ENCODE measurements at places on chromosomes 11 and 22. TPM values are rescaled to one million over a fixed set of nuclear protein-coding genes. Genes with fewer than 3 reads are reported as not detected.
A peak's percentile ranks its signal among the peaks of the same experiment; 100 is the strongest.

MYOD1 gene
- total RNA-seq: not detected

DNA sequence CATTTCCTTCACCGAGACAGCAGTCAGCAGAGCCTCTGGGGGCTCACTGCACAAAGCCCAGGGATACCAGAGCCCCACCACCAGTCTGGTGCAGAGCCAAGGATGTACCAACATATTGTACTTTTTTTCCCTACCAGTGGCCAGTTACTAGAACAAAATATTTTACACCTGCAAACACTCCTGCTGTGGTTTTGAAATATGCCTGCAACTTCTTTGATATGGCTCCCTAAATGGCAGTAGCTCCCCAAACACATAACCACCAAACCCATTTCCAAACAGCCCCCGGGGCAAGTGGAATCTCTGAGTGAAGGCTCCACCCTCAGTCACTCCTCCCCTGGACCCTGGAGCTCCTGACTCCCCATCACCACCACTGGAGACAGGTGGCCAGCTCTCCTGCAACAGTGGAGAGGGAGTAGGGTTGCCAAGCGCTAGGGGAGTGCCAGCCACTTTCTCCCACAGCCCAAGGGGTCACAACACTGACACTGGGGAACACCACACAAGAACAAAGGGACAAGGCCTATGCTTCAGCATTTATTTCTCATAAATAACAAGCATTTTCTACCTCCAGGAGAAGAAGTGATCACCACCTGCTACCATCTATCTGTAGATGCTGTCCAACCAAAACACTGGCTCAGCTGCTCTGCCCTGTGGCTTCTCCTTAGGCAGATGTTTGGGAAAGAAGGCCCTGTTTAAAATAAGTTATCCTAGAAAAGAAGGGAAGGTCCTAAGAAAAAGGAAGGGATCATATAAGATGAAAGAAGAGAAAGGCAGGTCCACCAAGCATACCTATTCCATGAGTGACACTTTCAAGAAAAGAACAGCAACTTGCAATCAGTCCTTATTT is 15.1 kb downstream of the DGCR2 start:
- no peak overlapping the region for H3K27ac ChIP-seq
- H3K27me3 ChIP-seq: no peaks in the 10 kb centered on the region
- DNase-seq: no peak
- H3K36me3 ChIP-seq: no peaks in the 10 kb centered on the region
- peaks cover 61% of the 10 kb centered on the region for H3K4me1 ChIP-seq

DNA sequence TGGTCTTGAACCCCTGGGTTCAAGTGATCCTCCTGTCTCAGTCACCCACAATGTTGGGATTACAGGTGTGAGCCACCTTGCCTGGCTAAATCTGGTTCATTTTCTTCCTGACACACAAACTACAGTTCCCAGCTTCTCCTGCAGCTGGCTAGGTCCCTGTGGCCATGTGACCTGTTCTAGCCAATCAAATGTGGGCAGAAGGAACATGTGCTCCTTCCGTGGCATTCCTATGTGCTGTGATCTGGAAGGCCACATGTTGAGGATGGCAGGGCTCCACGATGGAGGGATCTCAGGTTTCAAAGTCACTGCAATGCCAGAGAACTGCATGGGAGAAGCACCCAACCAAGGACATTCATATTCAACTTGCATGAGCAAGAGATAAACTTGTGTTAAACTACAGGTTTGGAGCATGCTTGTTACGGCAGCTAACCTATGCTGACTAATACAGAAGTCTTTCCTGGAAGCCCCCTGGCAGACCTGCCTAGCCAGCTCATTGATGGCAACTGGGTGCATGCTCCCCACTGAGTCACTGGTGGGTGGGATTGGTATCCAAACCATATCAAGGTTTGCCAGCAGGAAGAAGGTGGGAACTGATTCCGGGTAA is 86.0 kb downstream of the RPS6KA4 start:
- no peaks in the 10 kb centered on the region for H3K27me3 ChIP-seq
- no peak for DNase-seq
- H3K4me3 ChIP-seq: no peak overlapping the region
- H3K4me1 ChIP-seq: peaks cover 15% of the 10 kb centered on the region
- no peaks in the 10 kb centered on the region for H3K36me3 ChIP-seq
- no peak overlapping the region for H3K27ac ChIP-seq

DNA sequence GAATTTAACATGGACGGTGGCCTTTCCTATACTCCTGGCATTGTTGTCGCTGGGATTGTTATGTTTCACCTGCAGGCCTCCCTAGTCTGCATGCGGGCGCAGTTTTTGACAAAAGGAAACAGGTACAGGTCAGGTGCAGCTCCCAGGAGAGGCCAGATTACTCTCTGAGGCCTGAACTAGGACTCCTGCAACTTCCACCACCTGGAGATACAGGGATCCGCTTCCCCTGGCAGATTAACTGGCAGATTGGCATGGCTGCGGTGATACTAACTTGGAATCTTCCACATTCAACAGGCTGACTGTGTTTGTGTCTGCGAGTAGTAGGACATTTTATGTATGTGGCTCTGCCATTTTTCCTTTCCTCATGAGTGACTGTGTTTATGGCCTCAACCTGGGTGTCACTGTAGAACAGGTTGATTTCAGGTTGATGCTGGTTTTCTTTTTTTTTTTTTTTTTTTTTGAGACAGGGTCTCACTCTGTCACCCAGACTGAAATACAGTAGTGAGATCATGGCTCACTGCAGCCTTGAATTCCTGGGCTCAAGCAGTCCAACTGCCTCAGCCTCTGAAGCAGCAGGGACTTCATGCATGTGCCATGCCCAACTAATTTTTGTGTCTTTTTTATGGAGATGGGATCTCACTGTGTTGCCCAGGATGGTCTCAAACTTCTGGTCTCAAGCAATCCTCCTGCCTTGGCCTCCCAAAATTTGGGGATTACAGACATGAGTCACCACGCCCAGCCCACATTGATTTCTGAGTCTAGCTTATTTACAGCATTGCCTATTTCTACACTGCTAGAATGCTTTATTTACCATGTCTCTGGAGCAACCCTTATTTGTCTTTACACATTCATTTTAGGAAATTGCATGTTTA is 1.7 kb upstream of the USP28 start:
- peaks cover 8% of the 10 kb centered on the region for H3K4me1 ChIP-seq
- no peak overlapping the region for H3K27ac ChIP-seq
- H3K36me3 ChIP-seq: no peaks in the 10 kb centered on the region
- no peaks in the 10 kb centered on the region for H3K27me3 ChIP-seq

DNA sequence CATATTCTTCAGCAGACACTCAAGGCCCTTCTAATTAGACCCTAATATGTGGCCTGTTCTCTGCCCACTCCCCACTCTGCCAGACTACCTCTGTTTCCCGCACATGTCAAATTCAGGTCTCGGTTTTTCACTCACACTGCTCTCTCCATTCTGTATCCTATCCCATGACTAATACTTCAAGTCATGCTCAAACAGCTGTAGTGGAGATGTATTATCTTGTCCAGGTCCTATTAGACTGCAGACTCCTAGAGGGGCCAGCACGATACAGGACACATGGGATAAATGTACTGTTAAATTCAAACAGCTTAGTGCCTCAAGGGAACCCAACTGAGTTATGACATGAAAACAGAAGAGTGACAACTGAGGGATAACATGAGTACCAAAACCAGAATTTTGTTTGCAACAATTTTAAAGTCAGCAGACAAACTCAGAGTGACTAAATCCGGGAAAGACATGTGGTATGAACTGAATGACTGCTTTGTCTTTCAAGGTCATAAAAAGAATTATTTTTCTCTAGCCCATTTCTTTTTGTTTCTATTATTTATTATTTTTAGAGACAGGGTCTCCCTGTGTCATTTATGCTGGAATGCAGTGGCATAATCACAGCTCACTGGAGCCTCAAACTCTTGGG is 20.5 kb downstream of the ATP6V1E1 start:
- no peaks in the 10 kb centered on the region for H3K27me3 ChIP-seq
- H3K36me3 ChIP-seq: peaks cover 25% of the 10 kb centered on the region
- no peak overlapping the region for H3K27ac ChIP-seq
- no peak overlapping the region for H3K4me3 ChIP-seq
- no peaks in the 10 kb centered on the region for H3K4me1 ChIP-seq
- no peak for DNase-seq

DNA sequence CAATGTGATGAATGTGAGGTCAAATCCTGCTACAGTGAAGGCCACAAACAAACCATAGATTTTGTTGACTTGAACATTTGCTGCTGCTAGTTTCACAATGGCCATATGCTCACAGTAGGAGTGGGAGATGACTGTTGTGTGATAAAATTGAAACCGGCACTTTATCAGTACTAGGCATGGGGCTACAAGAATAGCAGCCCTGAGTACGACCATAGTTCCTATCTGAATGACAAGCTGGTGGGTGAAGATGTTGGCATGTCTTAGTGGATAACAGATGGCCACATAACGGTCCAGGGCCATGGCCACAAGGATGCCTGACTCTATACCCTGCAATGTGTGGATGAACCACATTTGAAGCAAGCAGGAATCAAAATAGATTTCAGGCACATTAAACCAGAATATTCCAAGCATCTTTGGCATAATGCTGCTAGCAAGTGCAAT is 2.8 kb downstream of the OR52A1 start:
- no peak overlapping the region for H3K4me3 ChIP-seq
- H3K36me3 ChIP-seq: no peaks in the 10 kb centered on the region
- H3K4me1 ChIP-seq: no peaks in the 10 kb centered on the region
- H3K27ac ChIP-seq: no peak overlapping the region
- DNase-seq: no peak

DNA sequence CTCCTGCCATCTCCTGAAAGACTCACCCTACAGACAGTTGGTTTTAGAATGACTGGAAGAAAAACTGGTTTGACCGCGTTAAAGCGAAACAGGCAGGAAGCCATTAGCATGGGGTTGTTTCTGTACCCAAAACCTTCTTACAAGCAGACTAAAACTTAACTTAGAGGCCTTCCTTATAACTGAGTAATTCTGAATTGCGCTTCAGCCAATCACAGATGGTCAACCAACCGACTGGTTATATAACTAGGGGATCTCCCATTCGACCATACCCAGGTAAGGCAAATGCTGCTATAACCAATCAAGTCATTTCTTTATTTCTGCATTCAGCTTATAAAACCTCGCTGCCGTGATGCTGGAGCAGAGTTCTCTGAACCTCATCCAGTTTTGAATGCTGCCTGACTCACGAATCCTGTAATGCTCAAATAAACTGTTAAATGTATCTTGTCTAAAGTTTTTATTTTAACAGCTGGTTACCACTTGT is 87.8 kb upstream of the DRD2 start:
- H3K27ac ChIP-seq: no peak overlapping the region
- DNase-seq: no peak
- H3K27me3 ChIP-seq: no peaks in the 10 kb centered on the region

DNA sequence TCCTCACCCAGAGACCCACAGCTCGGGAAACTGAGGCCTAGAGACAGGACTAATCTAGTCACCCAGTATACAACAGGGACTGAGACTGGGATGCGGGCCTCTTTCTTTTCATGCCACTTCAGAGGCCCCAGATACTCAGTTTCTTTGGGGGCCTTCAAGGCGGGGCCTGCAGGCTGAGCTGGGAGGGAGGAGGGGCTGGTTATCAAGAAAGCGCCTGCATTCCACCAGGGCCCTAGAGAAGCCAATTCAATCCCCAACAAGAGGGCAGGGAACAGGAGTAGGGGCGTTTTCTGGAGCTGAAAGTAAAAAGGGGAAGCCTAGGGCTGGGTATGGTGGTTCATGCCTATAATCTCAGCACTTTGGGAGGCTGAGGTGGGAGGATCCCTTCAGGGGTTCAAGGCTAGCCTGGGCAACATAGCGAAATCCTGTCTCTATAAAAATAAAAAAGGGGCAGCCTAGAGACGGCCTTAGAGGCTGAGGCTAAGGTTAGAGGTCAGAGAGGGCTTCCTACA is 1.6 kb downstream of the ATG2A start:
- H3K4me1 ChIP-seq: peaks cover 19% of the 10 kb centered on the region
- H3K4me3 ChIP-seq: no peak overlapping the region
- peak overlapping the region; percentile 5 for H3K27ac ChIP-seq
- peaks cover 38% of the 10 kb centered on the region for H3K36me3 ChIP-seq
- no peak for DNase-seq
- no peaks in the 10 kb centered on the region for H3K27me3 ChIP-seq

GRCh38 chr22:24512043-24512442 is 16.9 kb downstream of the UPB1 start:
- H3K4me1 ChIP-seq: peaks cover 23% of the 10 kb centered on the region
- H3K27ac ChIP-seq: no peak overlapping the region
- no peaks in the 10 kb centered on the region for H3K27me3 ChIP-seq

CRYBB3 gene
- total RNA-seq: not detected

DNA sequence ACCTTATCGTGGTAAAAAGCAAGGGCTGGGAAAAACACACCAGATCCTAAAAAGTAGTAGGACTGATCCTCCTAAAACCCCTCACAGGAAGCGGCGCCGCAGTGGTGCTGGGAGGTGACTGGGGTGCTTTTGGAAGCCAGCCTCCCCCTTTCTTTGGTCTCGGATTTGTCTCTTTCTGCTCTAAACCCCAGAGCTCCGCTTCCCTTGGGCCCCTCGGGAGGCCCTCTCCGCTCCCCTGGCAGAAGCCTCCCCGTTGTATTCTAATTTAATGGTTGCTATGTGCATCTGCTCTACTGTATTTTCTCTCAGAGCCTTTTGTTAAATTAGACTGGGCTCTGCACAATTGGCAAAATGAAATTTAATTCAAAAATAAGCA is 587.7 kb downstream of the OPCML start:
- no peak for DNase-seq
- H3K4me1 ChIP-seq: no peaks in the 10 kb centered on the region
- no peak overlapping the region for H3K27ac ChIP-seq
- no peaks in the 10 kb centered on the region for H3K36me3 ChIP-seq
- H3K4me3 ChIP-seq: no peak overlapping the region

GRCh38 chr11:19176629-19177186 is 25.1 kb downstream of the CSRP3 start:
- no peaks in the 10 kb centered on the region for H3K4me1 ChIP-seq
- peaks cover 6% of the 10 kb centered on the region for H3K36me3 ChIP-seq
- DNase-seq: no peak
- H3K4me3 ChIP-seq: no peak overlapping the region
- H3K27me3 ChIP-seq: no peaks in the 10 kb centered on the region

DNA sequence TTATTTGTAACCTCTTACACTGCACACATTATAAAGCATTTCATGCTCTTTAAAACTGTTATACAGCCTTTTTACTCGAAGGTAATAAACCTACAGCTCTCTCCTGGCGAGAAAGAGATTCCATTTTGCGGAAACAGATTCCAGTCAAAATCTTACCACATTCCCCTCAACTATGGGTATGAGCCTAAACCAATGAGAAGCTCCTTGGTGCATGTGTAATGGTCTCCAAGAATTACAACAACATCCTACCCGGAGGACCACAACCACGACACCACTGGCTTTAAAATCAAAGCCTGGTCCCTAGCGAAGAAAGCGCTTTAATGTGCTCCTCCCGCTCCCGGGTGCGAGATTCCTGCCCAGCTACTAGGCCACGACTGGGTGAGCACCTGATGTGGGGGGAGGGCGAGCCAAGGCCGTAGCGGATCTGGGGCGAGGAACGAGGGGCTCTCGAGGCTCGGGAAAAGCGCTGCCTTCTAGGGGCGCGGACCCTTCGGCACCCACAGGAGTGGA is 821 bp downstream of the CELF1 start:
- peak overlapping the region; percentile 94 for H3K27ac ChIP-seq
- no peaks in the 10 kb centered on the region for H3K27me3 ChIP-seq
- H3K4me3 ChIP-seq: peak overlapping the region; percentile 28
- no peaks in the 10 kb centered on the region for H3K36me3 ChIP-seq
- H3K4me1 ChIP-seq: peaks cover 21% of the 10 kb centered on the region
- peak; percentile 48 for DNase-seq

- H3K27me3 ChIP-seq: no peaks in the 10 kb centered on the region
- no peaks in the 10 kb centered on the region for H3K36me3 ChIP-seq
- DNase-seq: no peak
- H3K4me3 ChIP-seq: no peak overlapping the region
- H3K4me1 ChIP-seq: peaks cover 3% of the 10 kb centered on the region
Measured at GRCh38 chr22:29115682-29116288, 43.0 kb downstream of the KREMEN1 start.

RPL3 gene
- 1,451 TPM for total RNA-seq

Measured in thyroid gland (tissue), 4 donors.